ENCODE measurements at places on chromosomes 4 and X.

- no peak for DNase-seq
Measured at GRCh38 chr4:104163820-104164219, 330.9 kb downstream of the CXXC4 start.

GRCh38 chr4:10066670-10067651 lies 45.7 kb upstream of the SLC2A9 start:
- no peak for DNase-seq

GRCh38 chr4:156766846-156767245 lies 204.8 kb downstream of the PDGFC start:
- DNase-seq: no peak

DNA sequence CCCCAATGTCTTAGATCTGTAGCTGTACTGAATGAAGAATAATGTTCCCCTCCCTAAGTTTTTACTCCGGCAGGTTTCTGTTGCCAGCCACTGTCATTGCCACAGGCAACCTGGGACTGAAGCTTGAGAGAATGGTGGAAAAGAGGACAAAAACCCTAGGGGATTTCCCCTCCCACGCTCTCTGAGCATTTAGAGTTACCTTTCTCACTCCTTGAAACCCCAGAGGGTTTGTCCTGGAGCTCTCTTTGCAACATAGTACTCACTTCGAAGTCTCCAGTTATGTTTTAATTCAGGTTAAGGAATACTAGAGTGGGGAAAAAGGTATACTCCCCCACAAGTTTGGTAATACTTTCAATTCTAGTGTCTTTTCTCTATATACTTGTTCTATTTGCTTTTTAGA lies 31.5 kb downstream of the F8 start:
- DNase-seq: no peak

DNA sequence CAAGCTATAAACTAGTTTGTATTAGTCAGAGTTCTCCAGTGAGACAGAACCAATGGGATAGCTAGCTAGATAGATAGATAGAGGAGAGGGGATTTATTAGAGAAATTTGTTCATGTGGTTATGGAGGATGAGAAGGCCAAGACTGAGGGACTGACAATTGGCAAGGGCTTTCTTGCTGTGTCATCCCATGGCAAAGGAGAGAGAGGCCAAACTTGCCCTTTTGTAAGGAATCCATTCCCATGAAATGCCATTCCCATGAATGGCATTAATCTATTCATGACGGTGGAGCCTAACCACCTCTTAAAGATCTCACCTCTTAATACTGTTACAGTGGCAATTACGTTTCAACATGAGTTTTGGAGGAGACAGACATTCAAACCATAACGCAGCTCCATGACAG lies 58.1 kb downstream of the LINC00632 start:
- DNase-seq: no peak

DNA sequence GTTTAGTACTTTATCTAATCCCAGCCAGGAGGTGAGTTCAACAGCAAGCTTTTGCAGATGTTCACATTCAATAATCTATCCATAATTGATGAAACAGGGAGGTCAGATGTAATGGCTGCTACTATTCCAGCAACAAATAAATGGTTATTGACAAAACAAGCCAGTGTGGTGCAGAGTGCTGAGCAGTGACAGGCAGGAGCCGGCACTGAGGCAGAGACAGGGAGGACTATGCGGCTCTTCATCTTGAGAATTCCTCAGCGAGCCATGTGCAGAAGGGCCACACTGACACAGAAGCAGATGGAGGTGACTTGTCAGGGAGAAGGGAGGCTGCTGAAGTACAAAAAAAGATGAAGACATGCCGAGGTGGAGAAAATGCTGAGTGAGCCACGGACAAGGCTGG lies 98.3 kb downstream of the TTC29 start:
- DNase-seq: no peak
